ENCODE measurements at places on chromosomes 5 and 9.

GRCh38 chr9:111000202-111000601 is 38.1 kb downstream of the LPAR1 start:
- no peak for DNase-seq

DNA sequence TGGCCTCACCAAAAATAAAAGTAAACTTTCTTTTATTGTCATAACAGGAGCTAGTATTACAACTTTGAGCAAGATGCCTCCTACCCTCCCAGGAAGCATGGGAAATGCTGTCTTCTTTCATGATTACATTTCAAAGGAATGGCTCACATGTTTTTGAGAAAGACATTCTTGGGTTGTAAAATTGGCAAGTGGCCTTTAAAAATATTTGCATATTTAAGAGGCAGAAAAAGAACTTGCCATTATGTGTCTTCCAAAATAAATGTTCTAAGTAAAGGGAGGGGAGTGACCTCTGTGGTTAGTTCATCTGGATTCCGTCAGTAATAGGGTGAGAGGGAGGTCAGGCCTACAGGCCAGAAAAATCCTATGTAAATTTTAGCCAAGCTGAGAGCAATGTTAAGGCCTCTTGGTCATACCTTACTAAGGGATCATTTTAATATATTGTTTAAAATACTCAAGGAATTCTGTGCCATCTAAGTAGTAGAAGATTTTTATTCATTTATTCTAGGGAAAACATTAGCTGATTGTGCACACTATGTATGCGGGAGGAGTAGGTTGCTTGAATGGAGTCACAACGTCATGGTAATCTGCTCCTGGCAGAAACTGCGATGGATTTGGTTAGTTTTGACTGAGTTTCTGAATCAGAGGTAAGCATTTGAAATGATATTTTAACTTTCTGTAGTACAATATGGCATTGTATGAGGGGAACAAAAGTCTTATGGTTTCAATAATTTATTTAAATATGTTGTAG is 1485.7 kb upstream of the CDH9 start:
- no peak for DNase-seq

GRCh38 chr9:119838210-119838609 is 469.0 kb upstream of the BRINP1 start:
- no peak for DNase-seq

DNA sequence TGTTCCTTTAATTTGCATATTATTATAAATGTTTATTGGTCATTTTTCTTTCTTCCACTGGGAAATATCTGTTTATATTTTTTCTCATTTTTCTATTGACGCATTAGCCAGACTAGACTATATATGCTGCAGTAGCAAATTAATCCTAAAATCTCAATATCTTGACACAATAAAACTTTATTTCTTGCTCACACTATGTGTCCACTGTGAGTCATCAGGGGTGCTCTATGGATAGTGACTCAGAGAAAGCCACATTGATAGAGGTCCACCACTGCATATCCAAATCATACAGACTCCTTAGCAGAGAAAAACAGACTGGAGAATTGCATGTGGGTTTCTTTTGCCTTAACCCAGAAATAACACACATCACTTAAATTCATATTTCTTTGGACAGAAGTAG is 20.8 kb downstream of the OR1L3 start:
- no peak for DNase-seq

DNA sequence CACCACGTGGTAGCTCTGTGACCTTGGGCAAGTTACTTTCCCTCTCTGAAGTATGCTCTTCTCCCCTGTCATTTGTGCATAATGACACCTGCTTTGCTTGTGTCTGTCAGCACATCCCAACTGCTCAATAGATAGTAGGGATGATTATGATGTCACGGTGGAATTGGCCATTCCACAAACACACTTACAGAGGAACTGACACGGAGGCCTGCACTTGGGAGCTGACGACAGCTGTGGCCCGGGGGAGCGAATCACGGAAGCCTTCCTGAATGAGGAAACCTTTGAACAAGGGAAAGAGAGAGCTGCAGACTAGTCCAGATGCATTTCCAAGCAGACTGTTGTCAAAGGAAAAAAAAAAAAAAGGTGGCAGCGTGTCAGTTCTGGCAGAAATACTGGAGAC is 21.0 kb downstream of the TLX3 start:
- DNase-seq: no peak

GRCh38 chr5:1089621-1090040 is 22.2 kb downstream of the SLC12A7 start:
- DNase-seq: no peak

DNA sequence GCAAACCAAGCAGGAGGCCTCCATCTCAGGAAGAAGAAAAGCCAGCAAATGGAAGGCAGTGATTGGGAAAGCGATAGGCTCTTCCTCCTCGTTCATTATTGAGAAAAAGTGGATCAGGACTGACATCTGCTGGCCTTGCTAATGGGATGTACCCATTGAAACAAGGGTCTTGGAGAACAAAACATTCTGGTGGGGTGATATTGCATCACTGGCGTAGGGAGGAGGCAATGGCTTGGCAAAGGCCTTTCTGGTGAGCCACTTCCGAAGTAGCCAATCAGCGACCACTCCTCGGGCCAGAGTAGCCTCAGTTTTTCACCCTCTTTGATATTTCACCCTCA is 86.7 kb upstream of the NFIB start:
- no peak for DNase-seq

DNA sequence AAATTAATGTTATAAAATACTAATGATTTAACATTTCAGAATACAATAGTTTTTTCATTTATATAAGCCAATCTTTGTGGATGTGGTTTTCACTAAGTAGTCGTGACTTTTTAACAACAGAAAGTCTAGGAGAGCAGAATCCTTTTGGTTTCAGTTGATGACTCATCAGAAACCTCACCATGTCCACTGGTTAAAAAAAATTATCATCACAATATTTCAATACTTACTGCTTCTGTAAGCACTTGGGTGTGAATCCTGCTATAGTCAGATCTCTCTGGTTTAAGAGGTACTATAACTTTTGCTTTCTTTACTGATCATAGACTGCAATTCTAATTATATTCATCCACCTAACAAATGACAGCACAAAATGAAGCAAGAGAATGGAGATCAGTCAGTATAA is 77.2 kb downstream of the MRPS30 start:
- DNase-seq: no peak

- DNase-seq: no peak
These were observed 92.1 kb upstream of the IL12B start for GRCh38 chr5:159422361-159422760.

DNA sequence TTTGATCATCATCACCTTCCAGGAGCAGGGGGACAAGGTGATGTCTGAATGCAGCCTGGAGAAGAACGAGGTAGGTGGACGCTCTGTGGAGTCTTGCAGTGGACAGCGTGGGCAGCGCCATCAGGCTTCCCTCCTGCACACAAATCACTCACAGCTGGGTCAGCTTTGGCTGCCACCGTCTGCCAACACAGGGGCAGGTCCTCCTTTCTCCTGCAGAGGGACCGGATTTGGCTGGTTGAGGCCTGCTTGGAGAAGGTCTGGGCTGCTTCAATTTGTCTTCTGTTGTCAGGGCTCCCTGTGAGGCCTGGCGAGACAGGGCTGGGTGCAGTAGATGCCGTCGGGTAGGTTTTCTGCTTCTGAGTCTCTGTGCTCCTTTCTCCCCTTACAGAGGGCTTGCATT is 180.6 kb downstream of the CACNA1B start:
- no peak for DNase-seq

GRCh38 chr9:4192450-4192849 is 107.4 kb downstream of the GLIS3 start:
- DNase-seq: no peak

GRCh38 chr5:911601-912000 is 18.9 kb downstream of the TRIP13 start:
- DNase-seq: no peak

DNA sequence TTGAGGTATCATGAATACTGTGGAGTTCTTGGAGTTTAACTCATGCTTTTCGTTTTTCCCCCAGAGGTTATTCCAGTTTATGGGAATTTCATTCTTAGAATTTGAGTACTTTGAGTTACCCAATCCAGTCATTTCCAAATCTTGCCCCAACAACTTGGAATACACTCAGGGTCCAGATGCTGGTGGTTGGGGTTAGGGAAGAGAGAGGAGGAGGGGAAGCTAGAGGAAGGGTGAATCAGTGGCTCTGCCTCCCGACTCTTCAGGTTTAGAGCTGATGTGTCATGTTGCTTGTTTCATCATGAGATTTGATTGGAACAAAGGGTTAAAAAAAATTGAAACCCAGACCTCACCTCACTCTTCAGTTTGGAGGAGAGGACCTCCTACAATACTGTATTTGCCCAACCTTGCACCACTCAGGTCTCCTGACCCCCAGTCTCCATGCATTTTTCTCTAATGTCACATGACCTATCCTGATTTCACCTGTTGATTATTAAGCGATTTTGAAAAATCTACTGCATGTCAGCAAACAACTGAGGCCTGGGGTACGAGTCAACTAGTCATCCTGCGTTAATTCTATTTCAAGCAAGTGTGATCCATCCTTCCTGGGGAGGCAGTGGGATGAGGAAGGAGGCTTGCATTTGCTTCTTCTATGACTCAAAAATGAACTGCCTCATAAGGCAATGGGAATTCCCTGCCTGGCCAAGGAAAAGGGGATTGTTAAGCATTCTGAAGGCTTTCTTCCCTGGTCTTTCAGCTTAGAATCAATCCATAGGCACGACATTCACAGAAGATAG is 6.2 kb upstream of the SLC1A3 start:
- no peak for DNase-seq

DNA sequence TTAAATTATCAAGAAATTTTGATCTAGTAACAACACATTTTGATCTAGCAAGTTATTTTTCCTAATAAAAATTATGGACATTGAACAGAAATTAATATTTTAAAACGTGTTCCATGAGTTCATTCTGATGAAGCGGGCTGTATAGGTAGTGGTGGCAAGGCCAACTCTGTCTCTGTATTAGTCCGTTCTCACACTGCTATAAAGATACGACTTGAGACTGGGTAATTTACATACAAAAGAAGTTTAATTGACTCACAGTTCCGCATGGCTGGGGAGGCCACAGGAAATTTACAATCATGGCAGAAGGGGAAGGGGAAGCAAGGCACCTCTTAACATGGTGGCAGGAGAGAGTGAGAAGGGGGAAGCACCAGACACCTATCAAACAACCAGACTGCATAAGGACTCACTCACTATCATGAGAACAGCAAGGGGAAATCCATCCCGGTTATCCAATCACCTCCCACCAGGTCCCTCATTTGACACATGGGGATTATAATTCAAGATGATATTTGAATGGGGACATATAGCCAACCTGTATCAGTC is 61.2 kb downstream of the TMEM232 start:
- no peak for DNase-seq

GRCh38 chr5:175687231-175687701 is 29.4 kb downstream of the HRH2 start:
- no peak for DNase-seq

DNA sequence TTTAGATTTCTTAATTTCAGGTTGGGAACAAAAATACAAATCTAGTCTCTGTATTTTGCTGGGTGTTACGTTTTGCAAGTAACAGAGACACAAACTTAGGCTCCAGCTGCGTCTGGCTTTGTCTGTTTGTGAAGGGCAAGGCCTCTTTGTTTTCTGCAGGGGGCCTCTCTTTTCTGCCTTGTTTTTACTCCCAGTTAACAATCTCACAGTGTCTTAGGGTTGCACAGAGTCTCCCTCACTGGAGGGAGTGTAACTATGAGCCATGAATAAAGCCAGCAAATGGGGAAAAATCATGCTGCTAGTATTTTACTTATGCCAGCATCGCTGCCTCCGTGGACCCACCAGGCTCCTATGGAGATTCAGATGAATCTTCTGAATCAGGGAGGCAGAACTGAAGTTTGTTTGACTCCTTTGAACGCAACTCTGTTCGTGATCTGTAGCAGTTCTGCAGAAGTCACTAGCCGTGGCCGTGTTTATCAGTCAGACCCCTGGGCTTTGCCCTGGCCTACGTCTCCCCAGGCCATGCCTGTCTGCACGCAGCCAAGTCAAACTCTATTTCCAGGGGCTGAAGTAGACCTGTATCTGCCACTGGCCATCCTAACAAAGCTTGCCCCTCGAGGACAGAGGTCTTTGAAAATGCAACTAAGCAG is 77.2 kb downstream of the ATP10B start:
- no peak for DNase-seq

DNA sequence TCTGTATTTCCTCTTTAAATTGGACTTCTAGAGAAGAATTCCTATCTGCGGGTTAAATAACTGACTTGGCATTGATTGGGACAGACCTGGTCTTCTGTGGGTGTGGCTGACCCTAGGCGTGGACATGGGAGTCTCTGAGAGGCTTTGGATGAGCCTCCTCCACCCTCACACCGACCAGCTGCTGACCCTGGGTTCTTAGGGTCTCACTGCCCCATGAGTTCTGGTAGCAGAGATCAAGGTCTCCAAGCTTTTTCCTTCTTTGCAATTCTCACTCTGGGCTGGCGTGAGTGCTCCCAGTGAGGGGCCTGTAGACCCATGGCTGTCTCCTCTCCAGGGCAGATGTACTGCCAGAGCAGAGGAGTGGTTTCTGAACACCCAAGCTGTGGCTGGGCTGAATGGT is 41.6 kb upstream of the PITX1 start:
- DNase-seq: no peak

GRCh38 chr9:114513055-114513958 is 8.0 kb upstream of the WHRN start:
- no peak for DNase-seq

DNA sequence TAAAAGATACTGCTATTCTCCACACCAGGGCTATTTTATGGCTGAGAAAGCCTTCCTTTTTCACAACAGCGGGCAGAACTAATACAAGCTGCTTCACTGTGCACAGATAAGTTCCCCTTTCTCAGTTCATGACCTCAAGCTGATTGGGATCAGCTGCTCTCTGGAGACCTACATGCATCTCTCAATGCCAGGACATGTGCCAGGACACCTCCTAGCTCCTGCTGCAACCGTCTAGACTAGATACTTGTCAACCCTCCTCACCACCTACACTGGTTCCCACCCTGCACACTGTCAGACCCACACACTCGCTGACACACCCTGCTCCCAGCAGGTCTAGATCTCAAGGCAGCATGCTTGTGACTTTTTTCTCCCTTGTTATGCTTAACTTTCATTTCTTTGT is 39.8 kb downstream of the STARD4 start:
- DNase-seq: no peak

GRCh38 chr9:38118862-38119438 is 49.9 kb upstream of the SHB start:
- no peak for DNase-seq

DNA sequence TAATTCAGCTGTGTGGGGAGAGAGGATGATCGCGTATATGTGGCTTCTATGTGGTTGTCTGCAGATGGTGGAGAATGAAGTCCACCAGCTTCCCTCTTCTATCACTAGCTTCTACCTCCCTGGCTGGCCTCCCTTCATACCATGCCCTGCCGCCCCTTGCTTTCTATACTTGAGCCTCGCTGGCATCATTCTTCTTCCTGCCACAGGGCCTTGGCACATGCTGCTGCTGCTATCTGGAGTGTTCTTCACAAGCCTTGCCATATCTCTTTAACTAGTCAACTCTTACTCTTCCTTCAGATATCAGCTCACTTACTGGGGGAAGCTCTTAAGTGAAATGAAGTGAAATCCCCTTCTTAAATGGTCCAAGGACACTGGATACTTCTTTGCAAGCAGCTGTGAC is 100.4 kb downstream of the FGF1 start:
- no peak for DNase-seq

GRCh38 chr9:116901260-116901659 is 214.2 kb downstream of the TRIM32 start:
- no peak for DNase-seq

GRCh38 chr5:173581408-173582215 is 34.8 kb downstream of the BOD1 start:
- DNase-seq: no peak
